ENCODE measurements at places on chromosomes 1 and 21.

GRCh38 chr1:63675420-63675931 is 82.3 kb downstream of the PGM1 start:
- no peak for DNase-seq

GRCh38 chr1:3796215-3797061 is at the start of gene LRRC47:
Gene LRRC47, minus strand, starts transcription at chr1:3796498. Its CDS starts 22 bp downstream, at chr1:3796476.
- DNase-seq, result peak; percentile 92

DNA sequence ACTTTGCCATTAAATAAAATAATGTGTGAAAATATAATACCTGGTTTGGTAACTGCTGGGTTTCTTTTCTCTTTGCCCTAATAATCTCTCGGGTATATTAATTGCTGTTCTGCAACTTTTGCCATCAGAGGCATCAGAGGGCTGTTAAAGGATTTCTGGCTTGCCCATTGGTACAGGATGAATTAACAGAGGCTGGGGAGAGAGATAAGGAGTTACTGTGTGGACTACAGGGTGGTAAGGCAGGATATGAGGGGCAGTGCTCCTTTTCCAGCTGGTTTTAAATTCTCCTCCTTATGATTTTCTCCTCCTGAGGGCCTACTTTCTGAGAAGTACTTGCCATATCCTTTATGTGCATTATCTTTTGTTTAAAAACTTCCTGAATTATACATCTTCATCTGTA is 48.3 kb downstream of the FGGY start:
- DNase-seq, result no peak

DNA sequence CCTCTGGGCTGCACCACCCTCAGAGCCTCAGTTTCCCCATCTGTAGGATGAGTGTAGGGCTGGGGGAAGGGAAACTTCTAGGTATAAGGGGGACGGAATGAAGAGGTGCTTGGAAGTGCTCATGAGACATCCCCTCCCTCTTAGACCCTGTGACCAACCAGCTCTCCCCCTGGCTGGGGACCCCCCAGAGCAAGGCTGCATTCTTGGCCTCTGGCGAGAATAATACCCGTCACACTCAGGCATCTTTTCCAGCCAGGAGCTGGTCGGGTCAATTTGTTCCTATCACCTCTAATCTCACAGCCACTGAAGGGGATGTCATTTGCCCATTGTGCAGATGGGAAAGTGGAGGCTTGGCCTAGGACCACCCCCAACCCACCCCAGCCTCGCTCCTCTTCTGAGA is 443.0 kb downstream of the PTPRU start:
- DNase-seq, result no peak

DNA sequence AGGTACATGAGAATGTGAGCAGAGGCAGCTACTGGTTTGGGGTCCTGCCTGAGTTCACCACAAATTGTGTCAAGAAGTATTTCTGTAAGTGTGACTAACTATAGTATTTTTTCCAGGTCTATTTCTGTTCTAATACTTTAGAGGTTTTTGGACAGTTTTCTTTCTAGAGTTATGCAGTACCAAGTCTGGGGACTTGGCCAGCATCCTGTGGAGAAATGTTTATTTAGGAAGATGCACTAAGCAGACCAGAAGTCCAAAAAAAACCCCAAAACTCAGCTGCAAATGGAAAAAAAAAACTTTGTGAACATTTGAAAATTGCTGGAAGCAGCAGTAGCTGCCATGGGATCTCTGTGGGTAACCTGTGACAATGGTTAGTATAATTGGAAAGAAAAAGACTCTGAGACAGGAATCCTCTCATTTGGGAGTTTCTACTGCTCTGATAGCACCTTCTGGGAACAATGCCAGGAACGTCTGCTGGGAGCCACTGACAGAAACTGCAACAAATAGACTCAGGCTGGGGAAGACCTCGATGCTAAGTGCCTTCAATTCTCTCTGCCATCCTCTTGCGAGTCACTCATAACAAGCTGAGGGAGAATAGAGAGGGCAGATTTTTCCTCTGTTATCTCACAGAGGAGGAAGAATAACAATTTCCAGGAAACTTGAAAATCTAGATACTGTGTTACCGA is 37.6 kb downstream of the OR10R2 start:
- no peak for DNase-seq

DNA sequence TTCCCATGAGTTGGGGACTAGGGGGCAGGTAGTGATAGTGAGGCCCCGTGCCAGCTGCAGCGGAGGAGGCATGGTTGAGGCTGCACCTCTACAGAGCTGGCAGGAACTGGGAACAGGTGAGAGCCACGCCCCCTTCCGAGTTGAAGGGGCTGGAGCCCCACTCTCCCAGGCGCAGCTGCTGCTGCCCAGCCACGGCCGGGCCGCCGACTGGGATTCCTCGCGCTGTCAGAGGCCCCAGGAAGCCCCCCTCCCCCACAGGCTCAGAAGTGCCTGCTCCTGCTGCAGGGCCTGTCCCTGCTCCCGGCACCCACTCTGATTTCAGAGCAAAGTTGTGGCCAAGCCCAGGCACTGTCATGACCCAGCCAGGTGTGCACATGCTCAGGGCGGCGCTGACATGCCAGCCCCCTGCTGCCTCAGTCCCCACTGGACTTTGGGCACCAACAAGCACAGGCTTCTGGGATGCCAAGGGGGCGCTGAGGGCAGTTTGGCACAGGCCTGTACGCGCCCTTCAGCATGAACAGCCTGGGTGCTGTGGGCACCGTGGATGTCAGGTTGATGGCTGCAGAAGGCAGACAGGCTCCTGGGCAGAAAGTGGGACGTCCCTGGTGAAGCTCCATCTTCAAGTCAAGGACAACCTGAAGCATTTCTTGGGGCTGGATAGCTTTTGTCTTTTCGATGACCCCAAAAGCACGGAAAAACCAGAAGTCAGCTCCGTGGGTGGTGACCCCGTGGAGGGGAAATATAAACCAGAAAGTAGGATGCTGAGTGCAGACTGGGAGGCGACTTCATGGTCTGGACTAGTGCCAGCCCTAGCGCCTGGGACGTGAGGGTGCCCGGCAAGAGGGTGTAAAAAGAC is 121.5 kb downstream of the SIM2 start:
- no peak for DNase-seq

DNA sequence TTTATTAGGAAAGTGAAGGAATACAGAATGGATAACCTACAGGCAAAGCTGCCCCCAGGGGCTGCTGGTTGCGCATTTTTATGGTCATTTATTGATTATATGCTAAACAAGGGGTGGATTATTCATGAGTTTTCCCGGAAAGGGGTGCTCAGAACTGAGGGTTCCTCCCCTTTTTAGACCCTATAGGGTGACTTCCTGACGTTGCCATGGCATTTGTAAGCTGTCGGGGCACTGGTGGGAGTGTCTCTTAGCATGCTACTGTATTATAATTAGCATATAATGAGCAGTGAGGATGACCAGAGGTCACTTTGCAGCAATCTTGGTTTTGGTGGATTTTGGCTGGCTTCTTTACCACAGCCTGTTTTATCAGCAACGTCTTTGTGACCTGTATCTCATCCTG is 5.9 kb upstream of the ASAP3 start:
- no peak for DNase-seq

DNA sequence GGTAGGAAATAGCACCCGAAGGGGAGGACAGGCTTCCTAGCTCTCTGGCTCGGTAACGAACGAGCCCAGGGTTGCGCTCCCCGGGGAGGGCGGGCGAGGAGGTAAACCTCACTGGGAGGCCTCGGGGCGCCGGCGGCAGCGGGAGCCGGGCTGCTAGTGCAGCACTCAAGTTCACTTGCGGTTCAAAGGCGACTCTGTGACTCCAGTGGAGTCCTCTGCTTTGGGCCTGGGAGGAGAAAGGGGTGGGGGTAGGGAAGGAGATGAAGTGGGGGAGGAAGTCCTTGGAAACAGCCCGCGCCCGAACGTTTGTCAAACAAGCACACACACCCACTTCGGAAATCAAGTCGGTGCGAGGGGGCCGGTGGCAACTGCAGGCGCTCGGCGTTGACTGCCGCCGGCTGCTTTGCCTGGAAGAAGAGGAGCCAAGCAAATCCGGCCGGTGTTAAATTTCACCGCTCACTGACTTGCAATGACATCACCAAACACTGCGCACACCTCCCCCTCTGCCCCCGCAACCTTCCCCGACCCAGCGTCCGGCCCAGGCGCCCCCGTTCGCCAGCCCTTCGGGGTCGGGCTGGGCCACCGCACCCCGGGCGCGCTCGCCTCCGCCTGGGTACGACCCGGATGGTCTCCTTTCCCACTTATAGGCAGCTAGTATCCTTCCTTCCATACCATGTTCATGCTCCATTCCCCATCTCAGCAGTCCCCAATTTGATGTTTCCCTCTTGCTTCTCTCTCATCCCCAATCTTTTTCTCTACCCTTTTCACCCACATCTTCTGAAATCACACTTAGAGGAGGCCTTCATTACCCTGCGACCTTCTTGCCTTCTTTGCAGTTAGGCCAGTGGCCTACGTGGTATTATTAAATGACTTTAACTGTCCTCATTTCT is at the start of gene COL24A1:
Gene COL24A1, minus strand, starts transcription at position 207 of the 890 bp plus-strand sequence. CDS start 376 bp downstream, outside the sequence.
- no peak for DNase-seq

DNA sequence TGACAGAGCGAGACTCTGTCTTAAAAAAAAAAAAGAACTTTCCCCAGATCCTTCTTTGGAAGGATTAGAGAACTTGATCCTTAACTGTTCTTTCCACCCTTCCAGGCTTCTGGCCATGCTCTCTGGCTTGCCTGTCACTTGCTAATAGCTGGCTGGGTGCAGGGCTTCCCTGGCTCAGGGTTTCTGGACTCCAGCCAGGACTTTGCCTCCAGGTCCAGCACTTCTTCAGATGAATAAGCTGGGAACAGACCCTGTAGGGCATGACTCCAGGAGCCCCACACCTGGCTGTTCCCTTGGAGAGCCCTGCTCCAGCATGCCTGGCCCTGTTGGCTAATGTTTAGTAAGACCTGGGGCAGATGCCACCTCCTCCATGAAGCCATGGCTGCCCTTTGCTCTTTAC is 3.3 kb upstream of the NT5C1A start:
- DNase-seq, result no peak

DNA sequence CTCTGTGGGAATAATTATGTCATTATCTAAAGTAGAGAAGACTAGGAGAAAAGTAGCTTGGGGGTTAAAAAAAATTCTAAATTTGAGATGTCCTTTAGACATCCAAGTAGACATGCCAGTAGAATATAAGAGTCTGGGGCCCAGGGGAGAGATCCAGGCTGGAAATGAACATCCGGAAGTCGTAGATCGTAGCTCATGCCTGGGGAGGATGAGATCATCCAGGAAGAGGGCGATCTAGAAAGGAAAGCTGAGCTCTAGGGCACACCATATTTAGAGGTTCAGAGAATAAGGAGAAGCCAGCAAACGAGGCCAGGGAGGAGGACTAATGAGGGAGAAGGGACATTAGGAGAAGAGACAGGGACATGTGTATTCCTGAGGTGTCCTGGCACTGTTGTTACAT is 12.2 kb downstream of the NGF start:
- no peak for DNase-seq

- no peak for DNase-seq
These were observed 99.7 kb downstream of the JAK1 start for GRCh38 chr1:64866689-64867088.

GRCh38 chr1:41936107-41936506 is 17.4 kb upstream of the HIVEP3 start:
- no peak for DNase-seq

DNA sequence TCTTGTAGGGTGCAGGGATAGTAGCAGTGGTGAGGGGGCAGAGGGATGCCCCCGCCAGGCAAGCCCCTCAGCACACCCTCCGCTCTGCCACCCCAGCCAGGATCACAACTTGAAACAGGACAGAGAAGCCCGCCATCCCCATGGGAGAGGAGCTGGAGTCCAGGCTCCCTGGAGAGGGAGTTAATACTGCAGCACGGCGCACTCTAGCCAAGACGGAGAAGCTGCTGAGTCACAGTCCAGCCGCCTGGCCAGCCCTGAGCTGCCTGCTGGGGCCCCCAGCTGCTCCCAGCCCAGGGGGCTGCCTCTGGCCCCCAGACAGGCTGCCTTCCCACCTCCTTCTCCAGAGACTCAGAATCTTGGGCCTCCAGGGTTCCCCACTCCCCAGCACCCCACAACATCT is 87.2 kb downstream of the SYT2 start:
- DNase-seq, result no peak

GRCh38 chr1:226656601-226657277 is 82.3 kb downstream of the ITPKB start:
- no peak for DNase-seq

DNA sequence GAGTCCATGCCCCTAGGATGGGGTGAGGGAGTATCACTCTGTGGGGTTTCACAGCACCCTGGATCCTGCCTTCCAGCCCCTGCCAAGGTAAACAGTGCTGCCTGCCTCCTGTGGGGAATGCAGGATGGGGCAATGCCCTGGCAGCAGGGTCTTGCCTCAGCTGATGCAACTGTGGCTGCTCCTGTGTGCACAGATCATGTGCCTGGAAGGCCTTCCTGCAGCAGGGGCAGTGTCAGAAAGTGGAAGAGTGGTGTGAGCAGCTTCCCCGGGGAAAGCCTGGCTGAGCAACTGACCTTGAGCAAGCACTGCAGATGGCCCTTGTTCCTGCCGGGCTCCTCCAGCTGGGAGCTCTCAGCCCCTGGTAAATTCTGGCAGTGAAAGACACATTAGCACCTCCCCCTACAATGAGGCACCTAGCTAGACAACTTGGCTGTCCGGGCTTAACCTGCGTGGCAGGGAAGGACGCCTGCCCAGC is 9.9 kb downstream of the TOR3A start:
- DNase-seq, result no peak

GRCh38 chr1:169999331-169999741 is 75.2 kb downstream of the KIFAP3 start:
- DNase-seq, result no peak

DNA sequence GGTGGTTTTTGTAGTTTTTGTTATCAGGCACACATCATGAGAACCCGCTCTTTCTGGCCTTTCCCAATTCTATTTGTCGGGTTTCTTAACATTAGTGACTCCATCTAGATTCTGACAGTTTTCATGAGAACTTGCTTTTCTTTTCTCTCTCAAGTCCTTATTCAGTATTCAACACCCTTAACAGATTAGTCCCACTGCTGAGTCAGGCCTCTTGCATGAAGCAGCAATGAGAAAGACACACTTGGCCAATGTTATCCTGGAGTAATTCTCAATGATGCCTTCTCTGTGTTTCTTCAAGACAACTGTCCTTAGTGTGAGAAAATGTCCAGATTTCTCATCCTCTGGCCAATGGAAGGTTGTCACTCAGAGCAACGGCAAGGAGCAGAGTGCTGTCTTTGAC is 11.3 kb downstream of the FMO2 start:
- DNase-seq, result no peak

DNA sequence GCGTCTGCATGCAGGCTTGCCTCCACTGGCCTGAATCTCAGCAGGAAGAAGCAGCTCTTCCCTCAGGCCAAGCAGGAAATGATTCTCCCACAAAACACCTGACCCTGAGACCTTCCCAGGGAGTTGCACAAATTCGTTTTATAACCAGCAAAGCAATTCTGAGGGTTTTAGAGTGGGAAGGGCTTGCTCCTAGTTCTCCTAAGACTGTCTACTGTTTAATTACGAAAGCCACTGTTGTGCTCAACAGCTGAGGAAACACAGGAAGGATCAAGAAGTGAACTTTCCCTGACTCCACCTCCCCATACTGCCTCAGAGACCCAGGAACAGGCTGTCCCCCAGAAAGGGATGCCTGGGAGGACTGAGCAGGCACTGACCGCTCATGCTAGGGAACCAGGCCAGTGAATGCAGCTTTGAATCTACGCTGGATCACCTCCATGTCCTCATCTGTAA is 37.0 kb upstream of the PUM1 start:
- DNase-seq, result no peak
